ENCODE measurements at places on chromosomes 1 and 21.

DNA sequence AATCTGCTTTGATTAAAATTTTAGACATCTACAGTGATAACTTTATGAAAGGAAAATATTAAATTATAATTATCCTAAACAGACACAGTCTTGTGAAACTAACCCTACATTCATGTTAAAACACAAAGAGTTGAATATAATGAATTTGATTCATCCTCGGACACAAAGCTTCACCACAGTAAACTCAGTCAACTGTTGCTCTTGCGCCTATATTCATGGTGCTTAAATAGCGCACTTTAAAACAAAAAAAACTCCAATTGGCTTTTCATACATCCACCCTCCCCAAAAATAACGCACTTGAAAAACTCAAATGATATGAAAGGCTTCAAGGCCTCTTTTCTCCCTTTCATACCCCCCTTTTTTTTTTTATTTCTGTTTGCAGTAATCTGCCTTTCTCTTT, 260.3 kb downstream of the FAF1 start:
- DNase-seq: no peak

- no peak for DNase-seq
These were observed 21.5 kb downstream of the NFYC start for GRCh38 chr1:40712997-40713396.

- peak; percentile 56 for DNase-seq
These were observed 41.8 kb upstream of the CAMTA1 start for GRCh38 chr1:6743189-6744101.

- DNase-seq: no peak
These were observed 137.2 kb downstream of the ADGRL2 start for GRCh38 chr1:81937791-81938450.

DNA sequence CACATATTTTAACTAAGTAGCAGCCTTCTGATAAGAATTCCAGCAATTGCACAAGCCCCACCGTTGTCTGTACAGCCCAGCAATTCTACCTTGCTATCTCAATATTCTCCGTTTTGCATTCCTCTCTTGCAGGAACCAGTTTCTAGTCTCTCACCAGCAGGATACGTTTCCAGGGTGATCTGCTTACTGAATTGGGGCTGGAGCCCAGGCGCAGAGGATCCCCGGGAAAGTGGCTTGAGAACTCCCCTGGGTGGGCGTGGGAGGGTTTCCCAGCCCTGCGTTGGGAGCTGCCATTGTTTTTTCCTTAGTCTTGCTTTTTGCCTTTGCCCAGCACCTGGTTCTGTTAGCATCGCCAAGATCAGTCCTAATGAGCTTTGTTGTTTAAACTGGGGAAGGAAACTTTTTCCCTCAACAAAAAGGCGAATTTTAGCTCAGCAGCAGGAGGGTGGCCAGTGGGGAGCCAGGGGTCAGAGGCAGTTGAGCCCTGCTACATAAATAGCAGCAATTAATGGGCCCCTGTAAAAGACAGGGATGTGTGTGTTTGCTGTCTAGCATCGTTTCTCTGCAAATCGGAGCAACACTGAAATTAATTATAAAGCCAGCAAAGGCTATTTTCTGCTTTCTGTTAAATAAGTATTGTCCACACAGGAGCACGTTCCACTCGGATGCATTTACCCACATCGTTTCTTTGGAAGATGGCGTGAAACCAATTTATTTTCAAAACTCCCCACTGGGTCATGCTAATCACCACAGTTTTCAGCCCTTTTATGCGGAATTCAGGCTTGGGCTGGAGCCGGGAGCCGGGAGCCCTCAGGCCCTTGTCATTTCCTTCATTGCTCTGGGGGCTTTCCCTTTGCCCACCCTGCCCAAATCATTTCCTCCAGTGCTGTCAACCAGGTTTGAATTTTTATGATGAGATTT, 36.6 kb downstream of the HUNK start:
- no peak for DNase-seq

DNA sequence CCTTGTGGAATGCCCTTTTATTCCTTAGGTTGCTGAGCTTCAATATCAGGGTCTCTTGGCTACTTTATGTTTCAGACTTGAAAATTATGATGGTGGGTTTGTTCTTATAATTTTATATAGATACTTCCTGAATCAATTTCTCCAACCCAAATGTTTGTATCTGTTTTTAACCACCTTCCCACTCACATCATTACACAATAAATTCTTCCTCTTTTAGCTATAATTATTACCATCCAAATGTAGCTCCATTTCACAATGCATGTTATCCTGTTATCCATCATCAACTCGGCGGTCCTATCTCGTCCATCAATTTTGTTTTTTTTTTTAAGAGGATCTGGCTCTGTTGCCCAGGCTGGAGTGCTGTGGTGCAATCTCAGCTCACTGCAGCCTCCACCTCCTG, 357.6 kb upstream of the ZP4 start:
- no peak for DNase-seq

DNA sequence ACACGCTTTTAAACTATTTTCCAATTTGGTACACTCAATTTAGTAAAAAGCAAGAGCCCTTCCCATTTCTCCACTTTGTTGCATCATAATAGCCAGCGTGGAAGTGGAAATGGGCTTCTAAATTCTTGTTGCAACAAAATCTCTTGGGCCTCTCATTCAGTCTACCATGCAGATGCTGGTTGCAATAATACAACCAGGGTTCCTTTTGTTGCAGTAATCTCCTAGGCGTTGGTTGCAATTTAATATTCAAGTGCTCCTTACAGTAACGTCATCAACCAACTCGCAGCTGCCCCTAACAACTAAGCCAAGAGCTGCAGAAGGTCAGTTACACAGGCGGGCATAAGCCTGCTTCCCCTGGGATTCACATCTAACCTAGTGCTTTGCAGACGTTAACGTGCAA, 2.7 kb upstream of the HDGF start:
- no peak for DNase-seq

DNA sequence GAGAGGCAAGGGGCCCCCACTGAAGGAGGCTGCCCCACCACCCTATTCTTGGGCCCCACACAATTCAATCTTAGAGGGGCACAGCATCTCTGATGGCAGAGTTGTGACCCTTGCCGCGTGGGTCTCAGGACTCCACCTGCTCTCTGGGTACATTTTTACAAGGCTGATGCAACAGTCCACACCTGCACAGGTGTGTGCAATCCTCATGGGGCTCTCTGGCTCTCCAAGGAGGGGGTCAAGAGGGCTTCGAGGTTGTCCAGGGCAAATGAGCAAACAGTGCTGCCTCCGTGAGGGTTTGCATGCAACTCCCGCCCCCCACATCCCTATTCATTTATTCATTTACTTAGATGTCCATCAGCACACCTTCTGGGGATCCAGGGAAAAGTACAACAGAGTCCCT, 81.6 kb upstream of the IFFO2 start:
- DNase-seq: no peak

Data from lower lobe of right lung (tissue), 2 donors.